ENCODE measurements at places on chromosomes 6 and 20.
A peak's percentile ranks its signal among the peaks of the same experiment; 100 is the strongest.

GRCh38 chr20:52748990-52749389, 223.2 kb upstream of the TSHZ2 start:
- no peak for DNase-seq

- no peak for DNase-seq
These were observed 73.1 kb downstream of the HIVEP2 start for GRCh38 chr6:142871910-142872331.

GRCh38 chr6:51001399-51001798, 182.7 kb downstream of the TFAP2B start:
- DNase-seq: no peak

DNA sequence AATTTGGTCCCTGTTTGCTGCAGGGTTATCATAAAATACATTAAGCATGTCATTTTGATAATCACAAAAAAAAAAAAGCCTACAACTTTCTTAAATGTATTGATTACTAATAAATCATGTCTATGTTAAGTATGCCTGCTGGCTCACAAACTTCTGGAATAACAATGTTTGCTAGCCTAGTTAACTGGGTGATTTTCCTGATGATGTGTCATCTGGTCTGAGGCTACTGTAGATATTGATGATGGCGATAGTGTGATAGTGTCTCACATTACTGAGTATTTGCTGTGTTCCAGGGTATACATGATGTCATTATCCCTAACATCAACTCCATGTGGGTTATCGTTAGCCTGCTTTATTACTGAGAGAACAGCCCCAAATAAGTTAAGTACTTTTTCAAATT, 86.2 kb upstream of the VSTM2L start:
- DNase-seq: no peak

GRCh38 chr20:11182720-11183119, 508.9 kb upstream of the JAG1 start:
- DNase-seq: no peak

- no peak for DNase-seq
These were observed 438.4 kb upstream of the FLRT3 start for GRCh38 chr20:14775778-14776177.

DNA sequence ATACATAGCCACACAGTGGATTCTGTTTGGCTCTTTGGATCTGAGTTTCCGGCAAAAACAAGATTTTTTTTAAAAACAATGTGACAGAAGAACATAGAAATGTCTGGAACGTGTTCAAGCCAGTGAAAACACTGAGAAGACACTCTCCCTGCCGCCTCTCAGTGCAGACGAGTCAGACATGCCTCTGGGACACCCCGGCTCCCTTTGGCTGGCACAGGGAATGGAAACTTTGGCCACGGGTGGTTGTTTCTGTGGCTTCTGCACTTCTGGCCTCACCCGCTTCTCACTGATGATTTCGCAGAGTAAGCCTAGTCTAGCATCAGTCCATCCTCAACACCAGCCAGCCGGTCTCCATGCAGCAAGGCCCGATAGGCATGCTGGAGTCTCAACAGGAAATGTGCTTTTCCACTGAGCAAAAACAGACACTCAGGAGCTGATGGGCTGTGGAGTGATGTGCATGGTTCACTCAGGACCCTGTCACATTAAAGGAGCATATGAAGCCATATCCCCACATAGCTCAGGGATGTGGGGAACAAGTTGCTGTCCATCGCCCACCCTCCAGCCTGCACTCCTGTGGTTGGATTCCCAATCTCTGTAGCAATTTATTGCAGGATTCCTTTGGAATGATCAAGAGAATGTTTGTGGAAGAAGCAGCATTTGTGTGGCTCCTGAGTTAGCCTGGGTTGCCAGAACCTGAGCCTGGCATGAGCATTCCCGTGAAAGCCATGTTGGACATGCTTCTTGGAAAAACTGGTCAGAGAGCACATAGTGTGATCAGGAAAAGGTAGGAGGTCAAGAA, 262.0 kb upstream of the RIN2 start:
- DNase-seq: no peak

GRCh38 chr6:106134087-106134770, 48.1 kb downstream of the PRDM1 start:
- no peak for DNase-seq

DNA sequence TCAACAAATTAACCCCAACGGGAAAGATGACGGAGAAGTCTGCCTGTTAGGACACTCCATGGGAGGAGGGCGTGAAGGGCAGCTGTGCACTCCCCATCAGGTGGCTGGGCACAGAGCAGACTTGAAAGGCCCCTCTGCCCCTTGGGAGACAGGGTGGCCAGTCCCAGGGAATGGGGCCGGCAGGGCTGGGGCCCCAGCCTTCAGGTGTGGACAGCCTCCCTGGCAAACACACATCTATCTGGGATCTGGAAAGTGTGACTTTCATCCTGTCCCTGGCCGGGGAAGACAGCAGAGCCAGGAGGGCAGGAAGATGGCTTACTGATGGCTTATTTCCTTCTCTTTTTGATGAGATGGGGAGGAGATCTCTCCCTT, 4.5 kb upstream of the FRMD1 start:
- no peak for DNase-seq

- DNase-seq: no peak
These were observed 4.6 kb downstream of the PTPRK start for GRCh38 chr6:128515550-128516513.

DNA sequence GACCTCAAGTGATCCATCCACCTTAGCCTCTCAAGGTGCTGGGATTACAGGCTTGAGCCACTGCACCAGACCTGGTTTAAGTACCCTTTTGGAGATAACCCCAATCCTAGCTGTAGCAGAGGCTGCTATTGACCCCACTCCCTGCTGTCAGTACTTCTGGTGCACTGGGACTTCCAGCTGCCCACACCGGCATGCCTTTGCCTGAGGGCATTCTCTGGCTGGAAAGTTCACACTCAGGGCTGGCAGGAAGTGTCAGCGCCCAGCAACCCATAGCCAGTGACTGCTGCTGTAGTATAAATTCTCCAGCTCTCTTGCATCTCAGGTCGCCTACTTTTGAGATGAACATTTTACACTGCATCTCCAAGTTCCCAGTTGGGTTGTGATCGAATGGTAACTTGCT, 75.3 kb downstream of the UTRN start:
- DNase-seq: no peak

- no peak for DNase-seq
These were observed 3.8 kb downstream of the ZNF335 start for GRCh38 chr20:45968081-45968671.

- no peak for DNase-seq
These were observed 125.1 kb downstream of the LY86 start for GRCh38 chr6:6713657-6714056.

DNA sequence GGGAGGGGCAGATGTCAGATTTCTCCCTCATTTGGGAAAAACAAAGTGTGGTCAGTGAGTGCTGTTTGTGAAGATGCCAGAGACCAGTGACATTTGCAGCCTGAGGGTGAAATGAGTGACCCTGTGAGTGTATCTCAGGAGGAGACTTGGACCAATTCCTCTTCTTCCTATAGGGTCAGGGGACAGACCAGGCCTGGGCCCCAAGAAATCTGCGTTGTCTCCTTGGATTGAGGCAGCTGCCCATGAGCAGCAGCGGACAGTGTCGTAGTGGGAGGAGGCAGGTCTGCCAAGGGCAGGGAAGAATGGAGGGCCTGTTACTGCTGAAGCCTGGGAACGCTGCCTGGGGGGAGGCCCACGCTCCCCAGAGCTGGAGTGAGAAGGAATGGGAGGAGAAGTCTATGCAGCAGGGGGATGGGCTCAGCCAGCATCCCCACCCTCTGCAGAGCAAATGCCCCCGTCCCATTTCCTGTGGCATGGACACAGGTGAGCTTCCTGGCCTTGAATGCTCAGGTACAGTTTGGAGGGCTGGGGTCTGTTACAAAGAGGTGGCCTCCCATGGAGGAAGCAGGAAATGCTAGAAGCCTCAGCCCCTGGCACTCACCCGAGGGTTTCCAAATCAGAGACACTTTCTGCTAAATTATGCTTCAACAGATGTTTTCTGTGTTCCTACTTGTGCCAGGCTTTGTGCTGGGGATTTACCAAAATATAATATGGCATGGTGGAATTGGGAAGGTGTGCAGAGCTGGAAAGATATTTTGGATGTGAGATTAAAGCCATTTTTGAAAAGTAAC, 29.8 kb downstream of the DAAM2 start:
- DNase-seq: no peak

DNA sequence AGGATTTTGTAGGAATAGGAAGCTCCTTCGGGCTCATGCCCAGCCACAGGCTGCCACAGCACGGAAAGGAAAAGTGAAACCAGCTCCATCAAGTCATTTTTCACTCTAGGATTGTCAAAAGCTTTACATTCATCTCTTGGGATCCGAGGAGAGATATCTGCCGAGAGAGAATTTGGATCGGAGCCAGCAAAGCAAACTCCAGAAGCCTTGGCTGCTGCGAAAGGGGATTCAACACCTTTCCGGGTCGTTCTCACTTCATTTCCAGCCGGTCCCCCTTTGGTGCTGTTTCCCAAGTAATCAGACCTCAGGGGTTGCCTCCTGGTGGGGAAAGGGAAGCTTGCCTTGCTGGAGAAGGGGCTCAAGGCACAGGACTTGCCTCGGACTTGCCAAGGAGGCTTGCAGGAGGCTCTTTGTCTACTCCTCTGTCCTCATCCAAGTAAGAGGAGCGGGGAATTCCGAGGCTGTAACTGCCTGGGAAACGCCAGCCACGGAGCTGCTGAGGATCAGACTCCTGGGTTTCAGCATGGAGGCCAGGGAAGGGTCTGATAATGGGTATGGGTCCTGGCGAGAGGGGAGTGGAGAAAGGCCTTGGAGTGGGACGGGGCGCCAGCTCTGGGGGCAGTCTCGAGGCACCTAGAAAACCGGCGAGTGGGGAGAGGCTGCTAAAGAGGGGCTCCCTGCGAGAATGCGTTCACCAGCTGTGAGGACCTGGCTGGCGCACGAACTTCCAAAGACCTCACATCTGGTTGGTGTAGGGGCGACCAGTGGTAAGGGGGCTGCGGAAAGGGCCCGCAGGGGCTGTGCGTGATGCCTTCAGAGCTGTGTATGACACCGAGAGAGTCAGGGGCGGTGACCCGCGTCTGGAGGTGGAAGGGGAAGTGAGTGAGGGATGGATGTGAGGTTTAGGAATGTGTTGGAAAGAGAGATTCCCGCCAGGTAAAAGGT, 702 bp downstream of the ETV7 start:
- no peak for DNase-seq

GRCh38 chr6:135920689-135921088, 69.2 kb downstream of the PDE7B start:
- no peak for DNase-seq

DNA sequence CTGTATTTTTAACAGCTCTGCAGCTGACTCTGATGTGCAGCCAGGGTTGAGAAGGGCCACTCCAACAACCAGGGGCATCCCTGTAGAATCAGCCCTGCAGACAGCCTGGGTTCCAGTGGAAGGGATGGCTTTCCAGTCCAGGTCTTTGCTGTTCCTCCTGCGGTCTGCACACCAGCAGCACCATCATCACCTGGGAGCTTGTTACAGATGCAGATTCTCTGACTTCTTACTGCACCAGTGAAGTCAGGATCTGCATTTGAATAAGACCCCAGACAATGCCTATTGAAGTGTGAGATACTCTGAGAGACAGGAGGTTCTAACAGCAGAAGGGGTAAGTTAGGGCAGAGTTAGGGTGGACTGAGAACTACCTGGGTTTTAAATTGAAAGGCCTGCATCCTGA, 151.3 kb downstream of the F13A1 start:
- no peak for DNase-seq

DNA sequence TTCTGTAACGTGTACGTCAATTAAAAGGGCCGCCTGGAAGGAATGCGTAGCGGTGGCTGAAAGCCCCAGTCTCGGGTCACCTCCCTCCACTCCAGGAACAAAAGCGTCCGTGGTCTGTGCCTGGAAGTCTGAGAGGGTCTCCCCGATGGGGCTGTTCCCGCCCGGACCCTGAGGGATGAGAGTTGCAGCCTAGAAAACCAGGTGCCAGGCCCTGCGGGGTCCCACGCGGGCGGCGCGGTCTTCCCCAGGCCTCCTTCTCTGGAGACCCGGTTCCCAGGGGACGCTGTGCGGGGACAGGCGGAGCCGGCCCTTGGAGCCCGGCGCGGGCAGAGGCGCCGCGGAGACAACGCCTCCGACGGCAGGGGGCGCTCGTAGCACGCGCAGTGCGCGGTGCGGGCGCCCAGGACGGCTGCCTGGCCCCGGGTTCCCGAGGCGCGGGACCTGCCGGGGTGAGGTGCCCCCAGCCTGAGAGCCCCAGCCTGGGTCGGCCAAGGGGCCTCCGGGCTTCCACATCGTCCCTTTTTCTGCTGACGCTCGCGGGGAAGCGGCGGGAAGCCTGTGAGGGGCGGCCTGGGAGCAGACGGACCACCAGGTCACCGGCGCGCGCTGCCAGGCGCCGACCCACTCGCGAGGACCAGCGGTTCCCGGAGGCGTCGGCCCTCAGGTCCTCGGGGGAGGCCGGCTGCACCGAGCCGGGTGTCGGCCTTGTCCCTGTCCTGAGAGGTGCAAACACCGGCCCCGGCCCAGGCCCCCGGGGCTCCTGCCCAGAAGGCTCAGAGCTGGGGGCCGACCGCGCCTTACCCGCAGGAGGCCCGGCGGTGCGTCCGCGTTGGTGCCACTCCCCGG, 5.3 kb upstream of the FOXC1 start:
- DNase-seq: peak; percentile 54

GRCh38 chr6:143535189-143535614, 23.7 kb upstream of the FUCA2 start:
- no peak for DNase-seq

GRCh38 chr6:118650582-118651281, 659 bp downstream of the CEP85L start:
- DNase-seq: peak; percentile 22

All from activated T-helper 1 cell treated with anti-CD3 and anti-CD28 coated beads, Interleukin-2, amount 50 U/mL, for 16 hours (primary cell).